ENCODE measurements at places on chromosomes 11 and 22.

DNA sequence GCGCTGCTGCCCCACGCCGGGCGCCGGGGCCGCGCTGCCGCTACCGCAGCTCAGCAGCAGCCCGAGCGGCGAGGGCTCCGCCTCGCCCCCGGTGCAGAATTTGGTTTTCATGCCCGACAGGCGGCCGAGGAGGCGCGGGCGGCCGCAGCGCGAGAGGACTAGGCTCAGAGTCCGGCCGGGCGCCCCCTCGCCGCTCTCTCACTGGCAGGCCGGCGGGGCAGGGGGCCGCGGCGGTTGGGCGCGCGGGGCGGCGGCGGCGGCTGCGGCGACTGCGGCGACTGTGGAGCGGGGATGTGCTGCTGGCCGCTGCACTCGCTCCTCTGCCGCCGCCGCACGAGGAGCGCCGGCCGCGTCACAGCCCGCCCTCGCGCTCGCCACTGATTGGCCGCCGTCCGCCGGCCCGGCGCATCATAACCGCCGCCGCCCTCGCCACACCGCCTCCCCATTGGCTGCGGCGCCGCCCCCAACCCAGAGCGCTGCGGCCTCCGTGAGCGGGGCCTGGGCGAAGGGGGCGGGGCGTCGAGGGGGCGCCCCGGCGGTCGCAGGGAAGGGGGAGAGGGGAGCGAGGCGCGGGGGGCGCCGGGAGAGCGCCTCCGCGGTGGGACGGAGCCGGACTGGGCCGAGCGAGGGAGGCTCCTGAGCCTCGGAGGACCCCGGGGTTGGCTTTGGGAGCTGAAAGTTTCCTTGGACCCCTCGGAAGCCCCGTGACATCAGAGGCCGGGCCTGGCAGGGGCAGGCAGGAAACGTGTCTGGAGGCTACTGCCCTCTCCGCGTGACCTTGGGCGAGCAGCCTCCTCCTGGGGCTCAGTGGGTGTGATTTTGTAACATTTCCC is at the start of gene CHKA:
Gene CHKA, minus strand, starts transcription at position 322 of the 833 bp plus-strand sequence. Its CDS starts 211 bp downstream, at position 111.
- peak; percentile 86 for DNase-seq

- DNase-seq, result no peak
Measured at GRCh38 chr11:70853068-70853769, 399.2 kb downstream of the SHANK2 start.

DNA sequence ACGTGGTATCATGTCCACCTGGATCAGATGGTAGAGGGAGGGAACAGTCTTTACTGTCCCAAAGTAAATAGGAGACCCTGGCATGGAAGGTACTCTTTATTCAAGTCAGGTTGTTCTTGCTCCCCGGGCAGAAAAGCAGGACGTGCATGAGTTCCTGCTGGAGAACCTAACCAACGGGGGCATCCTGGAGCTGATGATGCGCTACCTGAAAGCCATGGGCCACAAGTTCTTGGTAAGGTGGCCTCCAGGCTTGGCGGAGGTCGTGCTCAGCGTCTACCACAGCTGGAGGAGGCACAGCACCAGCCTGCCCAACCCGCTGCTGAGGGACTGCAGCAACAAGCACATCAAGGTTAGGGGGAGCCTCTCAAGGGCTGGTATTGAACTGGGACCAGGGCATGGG is 48.7 kb downstream of the CABIN1 start:
- DNase-seq, result no peak

- no peak for DNase-seq
Measured at GRCh38 chr11:104893876-104894275, 4.4 kb downstream of the CASP12 start.

- no peak for DNase-seq
Measured at GRCh38 chr11:115462004-115462541, 42.1 kb downstream of the CADM1 start.

- peak; percentile 54 for DNase-seq
Measured at GRCh38 chr11:60972182-60973030, 926 bp downstream of the CD6 start.

GRCh38 chr22:48934446-48934845 is 893.2 kb downstream of the BRD1 start:
- no peak for DNase-seq
